ENCODE measurements at places on chromosomes 2 and 18. TPM values are rescaled to one million over a fixed set of nuclear protein-coding genes. Genes with fewer than 3 reads are reported as not detected.

Gene IL36RN
- not detected for total RNA-seq

Gene KCNG2
- total RNA-seq: 0.19 TPM

Gene CRYBA2
- total RNA-seq: not detected

Gene BUB1
- 118 TPM for total RNA-seq

Gene SPATA3
- total RNA-seq: not detected

Gene NTSR2
- total RNA-seq: not detected

Gene ERBB4
- 0.34 TPM for total RNA-seq

Gene CFAP65
- total RNA-seq: 0.13 TPM

Gene BOLL
- not detected for total RNA-seq

Gene FMNL2
- total RNA-seq: 45.1 TPM

Gene MTLN
- 46.8 TPM for total RNA-seq

Gene CAMKMT
- total RNA-seq: 18.6 TPM

- peaks cover 8% of the 10 kb centered on the region for H3K4me1 ChIP-seq
- no peak for DNase-seq
- no peaks in the 10 kb centered on the region for H3K27me3 ChIP-seq
Observed at GRCh38 chr2:149732730-149733290, 145.2 kb upstream of the MMADHC start.

DNA sequence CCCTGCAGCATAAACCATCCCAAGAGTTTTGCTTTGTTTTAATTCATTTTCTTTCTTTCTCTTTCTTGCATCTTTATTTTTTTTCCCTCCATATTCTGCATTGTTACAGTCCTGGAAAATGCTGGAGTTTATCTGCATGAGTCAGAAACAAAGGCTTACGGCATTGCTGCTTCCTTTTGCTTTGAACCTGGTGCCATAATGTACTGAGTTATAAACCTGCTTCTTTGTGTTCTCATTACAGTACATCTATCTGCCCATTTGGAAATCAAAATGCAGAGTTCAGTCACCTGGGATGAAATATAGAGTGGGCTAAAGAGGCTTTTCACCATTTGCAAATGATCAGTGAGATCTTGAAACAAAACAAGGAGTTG lies 1009.2 kb upstream of the FANCL start:
- no peak for DNase-seq
- no peaks in the 10 kb centered on the region for H3K36me3 ChIP-seq
- H3K4me3 ChIP-seq: no peak overlapping the region
- H3K4me1 ChIP-seq: no peaks in the 10 kb centered on the region
- no peaks in the 10 kb centered on the region for H3K27me3 ChIP-seq

DNA sequence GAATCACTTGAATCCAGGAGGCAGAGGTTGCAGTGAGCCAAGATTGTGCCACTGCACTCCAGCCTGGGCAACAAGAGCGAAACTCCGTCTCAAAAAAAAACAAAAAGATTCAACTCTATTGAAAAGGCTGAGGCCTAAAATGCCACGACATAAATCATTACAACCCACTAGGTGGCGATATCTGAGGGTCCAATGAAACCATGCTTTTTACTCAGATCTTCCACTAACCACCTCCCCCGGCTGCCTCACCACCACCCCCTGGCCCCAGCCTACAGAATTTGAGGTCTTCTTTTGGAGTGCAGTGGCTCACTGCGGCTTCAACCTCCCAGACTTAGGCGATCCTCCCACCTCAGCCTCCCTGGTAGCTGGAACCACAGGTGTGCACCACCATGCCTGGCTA lies 57.5 kb downstream of the AP1S3 start:
- no peak overlapping the region for H3K4me3 ChIP-seq
- DNase-seq: peak; percentile 17
- H3K27me3 ChIP-seq: no peaks in the 10 kb centered on the region
- peaks cover 7% of the 10 kb centered on the region for H3K36me3 ChIP-seq

DNA sequence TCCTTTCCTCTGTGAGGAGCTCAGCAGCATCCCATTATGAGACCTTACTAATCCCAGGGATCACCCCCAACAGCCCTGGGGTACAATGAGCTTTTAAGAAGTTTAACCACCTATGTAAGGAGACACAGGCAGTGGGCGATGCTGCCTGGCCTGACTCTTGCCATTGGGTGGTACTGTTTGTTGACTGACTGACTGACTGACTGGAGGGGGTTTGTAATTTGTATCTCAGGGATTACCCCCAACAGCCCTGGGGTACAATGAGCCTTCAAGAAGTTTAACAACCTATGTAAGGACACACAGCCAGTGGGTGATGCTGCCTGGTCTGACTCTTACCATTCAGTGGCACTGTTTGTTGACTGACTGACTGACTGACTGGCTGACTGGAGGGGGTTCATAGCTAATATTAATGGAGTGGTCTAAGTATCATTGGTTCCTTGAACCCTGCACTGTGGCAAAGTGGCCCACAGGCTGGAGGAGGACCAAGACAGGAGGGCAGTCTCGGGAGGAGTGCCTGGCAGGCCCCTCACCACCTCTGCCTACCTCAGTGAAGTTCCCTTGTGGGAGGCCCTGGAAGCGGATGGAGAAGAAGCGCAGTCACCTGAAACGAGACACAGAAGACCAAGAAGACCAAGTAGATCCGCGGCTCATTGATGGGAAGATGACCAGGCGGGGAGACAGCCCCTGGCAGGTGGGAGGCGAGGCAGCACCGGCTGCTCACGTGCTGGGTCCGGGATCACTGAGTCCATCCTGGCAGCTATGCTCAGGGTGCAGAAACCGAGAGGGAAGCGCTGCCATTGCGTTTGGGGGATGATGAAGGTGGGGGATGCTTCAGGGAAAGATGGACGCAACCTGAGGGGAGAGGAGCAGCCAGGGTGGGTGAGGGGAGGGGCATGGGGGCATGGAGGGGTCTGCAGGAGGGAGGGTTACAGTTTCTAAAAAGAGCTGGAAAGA lies 7.6 kb downstream of the PROC start:
- peaks cover 2% of the 10 kb centered on the region for H3K4me1 ChIP-seq
- no peaks in the 10 kb centered on the region for H3K36me3 ChIP-seq
- H3K4me3 ChIP-seq: no peak overlapping the region
- H3K27ac ChIP-seq: no peak overlapping the region

- no peak overlapping the region for H3K27ac ChIP-seq
- no peaks in the 10 kb centered on the region for H3K4me1 ChIP-seq
- no peaks in the 10 kb centered on the region for H3K27me3 ChIP-seq
- H3K4me3 ChIP-seq: no peak overlapping the region
- DNase-seq: no peak
Observed at GRCh38 chr18:59189008-59189407, 30.9 kb upstream of the GRP start.

DNA sequence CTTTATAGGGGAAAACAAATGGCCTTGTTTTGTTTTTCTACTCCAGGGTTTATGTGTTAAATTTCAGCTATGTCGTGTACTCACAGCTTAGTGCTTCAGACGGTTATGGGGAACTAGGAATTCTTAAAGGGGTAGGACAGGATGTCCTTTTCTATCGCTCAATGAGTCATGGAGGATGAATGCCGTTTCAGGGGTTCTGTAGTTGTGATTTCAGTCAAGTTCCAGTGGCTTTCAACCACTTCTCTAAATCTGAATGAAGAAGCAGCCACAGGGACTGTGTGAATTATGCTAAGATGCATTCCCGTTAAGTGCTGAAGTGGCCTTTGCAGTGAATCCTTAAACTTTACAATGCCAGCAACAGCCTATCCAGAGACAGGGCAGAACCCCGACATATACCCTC lies 1231.7 kb upstream of the ZEB2 start:
- peaks cover 4% of the 10 kb centered on the region for H3K4me1 ChIP-seq
- DNase-seq: no peak
- no peaks in the 10 kb centered on the region for H3K27me3 ChIP-seq
- H3K4me3 ChIP-seq: no peak overlapping the region
- no peak overlapping the region for H3K27ac ChIP-seq

GRCh38 chr2:74587664-74588277 lies 33.3 kb downstream of the DOK1 start:
- H3K27me3 ChIP-seq: no peaks in the 10 kb centered on the region
- H3K4me3 ChIP-seq: no peak overlapping the region
- no peaks in the 10 kb centered on the region for H3K36me3 ChIP-seq

- DNase-seq: no peak
- no peak overlapping the region for H3K4me3 ChIP-seq
- no peaks in the 10 kb centered on the region for H3K4me1 ChIP-seq
- no peaks in the 10 kb centered on the region for H3K27me3 ChIP-seq
Observed at GRCh38 chr2:226631187-226631586, 168.4 kb downstream of the IRS1 start.

- peaks cover 37% of the 10 kb centered on the region for H3K4me1 ChIP-seq
- DNase-seq: peak; percentile 58
- H3K27me3 ChIP-seq: no peaks in the 10 kb centered on the region
- H3K36me3 ChIP-seq: no peaks in the 10 kb centered on the region
- peak overlapping the region; percentile 76 for H3K27ac ChIP-seq
Observed at GRCh38 chr18:9838144-9838877, 47.5 kb upstream of the TXNDC2 start.

DNA sequence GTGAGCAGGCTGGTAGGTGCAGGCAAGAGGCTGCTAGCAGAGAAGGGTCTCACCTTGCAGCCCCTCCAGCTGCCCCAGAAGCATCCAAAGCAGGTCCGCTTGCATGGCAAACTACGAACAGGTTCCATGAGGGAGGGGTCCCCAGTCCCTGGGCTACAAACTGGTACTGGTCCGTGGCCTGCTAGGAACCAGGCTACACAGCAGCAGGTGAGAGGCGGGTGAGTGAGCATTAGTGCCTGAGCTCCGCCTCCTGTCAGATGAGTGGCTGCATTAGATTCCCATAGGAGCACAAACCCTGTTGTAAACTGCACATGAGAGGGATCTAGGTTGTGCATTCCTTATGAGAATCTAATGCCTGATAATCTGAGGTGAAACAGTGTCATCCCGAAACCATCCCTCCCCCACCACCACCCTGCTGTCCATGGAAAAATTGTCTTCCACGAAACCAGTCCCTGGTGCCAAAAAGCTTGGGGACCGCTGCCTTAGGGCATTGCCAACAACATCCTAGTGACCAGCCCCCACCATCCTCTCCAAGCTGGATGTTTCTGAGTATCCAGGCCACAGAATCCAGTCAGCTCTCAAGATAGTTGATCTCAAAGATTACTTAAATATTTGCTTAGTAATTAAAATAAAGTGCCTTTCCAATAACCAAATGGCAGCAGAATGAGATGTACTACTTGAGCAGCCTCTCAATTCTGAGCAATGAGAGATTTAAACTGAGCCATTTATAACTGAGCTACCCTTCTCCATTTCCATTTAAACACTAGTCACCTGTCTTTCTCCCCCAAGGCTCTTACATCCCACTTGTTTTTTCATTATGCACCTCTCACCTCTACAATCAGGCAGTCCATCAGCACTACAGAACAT lies 32.4 kb downstream of the LRP2 start:
- H3K27ac ChIP-seq: no peak overlapping the region
- H3K4me1 ChIP-seq: no peaks in the 10 kb centered on the region
- no peaks in the 10 kb centered on the region for H3K36me3 ChIP-seq
- H3K4me3 ChIP-seq: no peak overlapping the region
- H3K27me3 ChIP-seq: no peaks in the 10 kb centered on the region
- no peak for DNase-seq

- no peaks in the 10 kb centered on the region for H3K27me3 ChIP-seq
- no peak overlapping the region for H3K4me3 ChIP-seq
- no peak for DNase-seq
- no peak overlapping the region for H3K27ac ChIP-seq
Observed at GRCh38 chr2:162245781-162246180, 2.5 kb upstream of the FAP start.

DNA sequence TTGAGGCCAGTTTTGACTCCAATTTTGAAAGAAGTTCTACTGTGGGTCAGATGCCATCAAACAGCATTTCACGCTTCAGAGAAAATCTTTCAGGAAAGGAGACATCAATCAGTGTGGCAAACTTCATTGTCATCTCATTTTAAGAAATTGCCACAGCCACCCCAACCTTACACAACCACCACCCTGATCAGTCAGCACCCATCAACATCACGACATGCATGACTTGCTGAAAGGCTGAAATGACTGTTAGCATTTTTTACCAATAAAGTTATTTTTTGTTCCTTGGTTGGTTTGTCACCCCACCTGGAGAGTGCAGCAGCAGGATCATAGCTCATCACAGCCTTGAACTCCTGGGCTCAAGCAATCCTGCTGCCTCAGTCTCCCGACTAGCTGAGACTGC lies 10.4 kb downstream of the DNAJC10 start:
- H3K4me1 ChIP-seq: no peaks in the 10 kb centered on the region
- H3K27me3 ChIP-seq: no peaks in the 10 kb centered on the region
- no peak overlapping the region for H3K27ac ChIP-seq
- no peak overlapping the region for H3K4me3 ChIP-seq

GRCh38 chr2:215320679-215321078 lies 8.8 kb downstream of the ATIC start:
- H3K36me3 ChIP-seq: peaks cover 51% of the 10 kb centered on the region
- no peaks in the 10 kb centered on the region for H3K4me1 ChIP-seq
- no peak overlapping the region for H3K4me3 ChIP-seq
- H3K27ac ChIP-seq: no peak overlapping the region

GRCh38 chr2:210112871-210113270 lies 58.3 kb downstream of the KANSL1L start:
- DNase-seq: no peak
- no peak overlapping the region for H3K27ac ChIP-seq
- H3K27me3 ChIP-seq: no peaks in the 10 kb centered on the region
- no peaks in the 10 kb centered on the region for H3K4me1 ChIP-seq

- H3K36me3 ChIP-seq: no peaks in the 10 kb centered on the region
- no peak for DNase-seq
- no peaks in the 10 kb centered on the region for H3K4me1 ChIP-seq
Observed at GRCh38 chr2:129653246-129653645, 326.2 kb upstream of the RAB6C start.

GRCh38 chr2:1509271-1510065 lies 96.2 kb downstream of the TPO start:
- no peak for DNase-seq
- no peak overlapping the region for H3K27ac ChIP-seq
- H3K4me1 ChIP-seq: no peaks in the 10 kb centered on the region
- H3K27me3 ChIP-seq: no peaks in the 10 kb centered on the region
- H3K4me3 ChIP-seq: no peak overlapping the region

DNA sequence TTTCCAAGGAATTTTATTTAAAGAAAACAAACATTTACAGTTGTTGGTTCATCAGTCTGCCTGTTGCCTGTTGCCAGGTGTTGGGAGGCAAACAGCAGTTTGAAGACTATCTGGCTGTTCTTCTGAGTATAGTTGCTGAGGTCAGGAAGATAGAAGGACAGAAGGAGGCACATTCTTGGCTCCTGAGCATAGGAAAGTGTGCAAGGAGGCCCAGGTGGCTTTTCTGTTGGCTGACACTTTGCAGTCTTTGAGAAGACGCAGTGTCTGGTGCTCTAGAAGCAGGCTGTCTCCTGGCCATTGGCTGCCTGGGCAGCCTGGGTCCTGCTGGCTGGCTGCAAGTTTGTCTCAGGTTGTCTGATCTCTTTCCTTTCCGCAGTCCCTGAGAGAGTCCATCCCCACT lies 36.4 kb downstream of the TMEM17 start:
- H3K27ac ChIP-seq: no peak overlapping the region
- no peaks in the 10 kb centered on the region for H3K36me3 ChIP-seq
- no peak for DNase-seq
- H3K4me1 ChIP-seq: peaks cover 9% of the 10 kb centered on the region
- H3K4me3 ChIP-seq: no peak overlapping the region

GRCh38 chr2:85706599-85707296 lies 12.6 kb downstream of the GNLY start:
- no peak for DNase-seq
- H3K36me3 ChIP-seq: no peaks in the 10 kb centered on the region
- H3K27me3 ChIP-seq: no peaks in the 10 kb centered on the region
- H3K27ac ChIP-seq: no peak overlapping the region
- H3K4me3 ChIP-seq: no peak overlapping the region
- 0 out of 2 replicates have a peak, but pooled peaks cover 4% of the 10 kb centered on the region for H3K4me1 ChIP-seq

- no peak for DNase-seq
- H3K4me1 ChIP-seq: peaks cover 9% of the 10 kb centered on the region
Observed at GRCh38 chr2:224220586-224221255, 181.2 kb downstream of the FAM124B start.

GRCh38 chr2:85680707-85681371 lies 12.8 kb upstream of the SFTPB start:
- no peaks in the 10 kb centered on the region for H3K27me3 ChIP-seq
- DNase-seq: no peak
- no peak overlapping the region for H3K4me3 ChIP-seq
- no peak overlapping the region for H3K27ac ChIP-seq
- peaks cover 7% of the 10 kb centered on the region for H3K4me1 ChIP-seq
